CD4-positive, alpha-beta T cell (primary cell): ENCODE measurements at places on chromosomes 4 and X.

GRCh38 chrX:112967903-112968302 is 127.3 kb upstream of the AMOT start:
- DNase-seq = no peak

DNA sequence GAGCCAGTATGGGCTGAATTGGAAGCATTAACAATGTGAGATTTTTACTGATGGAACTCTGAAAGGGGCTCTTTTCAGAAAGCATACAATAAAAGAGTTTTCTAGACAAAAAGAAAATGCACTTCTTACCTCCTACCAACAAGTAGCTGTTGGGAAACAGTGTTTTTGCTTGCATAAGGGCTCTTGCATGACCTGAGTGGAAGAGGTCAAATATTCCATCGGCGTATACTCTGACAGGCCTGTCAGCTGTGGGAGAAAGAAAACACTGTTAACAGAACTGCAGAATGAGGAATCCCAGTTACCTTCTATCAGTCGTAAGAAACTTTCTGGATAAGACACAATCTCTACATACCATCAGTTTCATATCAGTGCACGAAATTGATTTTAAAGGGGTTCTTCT is 39.5 kb downstream of the PCYT1B start:
- no peak for DNase-seq

- DNase-seq = no peak
Measured at GRCh38 chr4:79385641-79386040, 22.4 kb downstream of the GK2 start.

- DNase-seq = no peak
Measured at GRCh38 chr4:126223784-126224407, 909.1 kb downstream of the FAT4 start.

DNA sequence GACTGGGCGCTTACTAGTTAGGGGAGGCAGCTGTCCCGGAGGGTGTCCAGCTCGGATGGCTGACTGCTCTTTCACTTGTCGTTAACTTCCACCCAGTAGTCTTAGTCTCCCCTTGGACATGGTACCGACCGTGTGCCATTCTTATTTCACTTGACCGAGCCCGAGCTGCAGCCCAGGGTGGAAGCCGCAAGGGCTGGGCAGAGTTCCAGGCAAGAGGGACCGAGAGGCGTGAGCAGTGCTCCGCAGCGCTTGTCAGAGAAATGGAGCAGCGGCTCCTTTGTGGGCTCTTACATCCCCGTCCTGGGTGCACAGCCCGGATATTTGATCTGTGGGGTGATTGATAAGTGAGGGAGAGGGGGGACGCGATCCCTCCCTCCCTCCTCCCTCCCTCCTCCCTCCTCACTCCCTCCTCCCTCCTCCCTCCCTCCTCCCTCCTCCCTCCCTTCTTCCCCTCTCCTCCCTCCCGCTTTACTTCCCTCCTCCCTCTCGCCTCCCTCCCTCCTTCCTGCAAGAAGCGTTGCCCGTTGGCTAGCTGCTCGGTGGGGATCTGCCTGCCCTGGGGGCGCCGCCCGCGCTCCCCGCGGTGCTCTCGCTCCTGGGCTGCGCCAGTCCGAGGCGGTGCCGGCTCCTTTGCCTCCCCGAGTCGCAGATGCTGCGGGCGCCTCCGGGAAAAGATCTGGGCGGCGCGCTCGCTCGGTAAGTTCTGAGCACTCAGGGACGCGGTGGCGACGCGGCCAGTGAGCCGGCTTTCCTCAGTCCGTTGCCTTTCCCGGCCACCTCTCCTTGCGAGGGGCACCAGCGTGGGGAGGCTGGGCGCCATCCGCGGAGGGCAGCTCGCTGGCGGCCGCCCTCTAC is at the start of gene SLITRK2:
SLITRK2 (plus strand) TSS at position 499 of the 855 bp plus-strand sequence. CDS start 4,597 bp downstream, outside the sequence.
- no peak for DNase-seq

GRCh38 chr4:57119054-57119651 is 9.0 kb upstream of the IGFBP7 start:
- no peak for DNase-seq

- no peak for DNase-seq
Measured at GRCh38 chrX:40439625-40440532, 140.9 kb upstream of the ATP6AP2 start.

DNA sequence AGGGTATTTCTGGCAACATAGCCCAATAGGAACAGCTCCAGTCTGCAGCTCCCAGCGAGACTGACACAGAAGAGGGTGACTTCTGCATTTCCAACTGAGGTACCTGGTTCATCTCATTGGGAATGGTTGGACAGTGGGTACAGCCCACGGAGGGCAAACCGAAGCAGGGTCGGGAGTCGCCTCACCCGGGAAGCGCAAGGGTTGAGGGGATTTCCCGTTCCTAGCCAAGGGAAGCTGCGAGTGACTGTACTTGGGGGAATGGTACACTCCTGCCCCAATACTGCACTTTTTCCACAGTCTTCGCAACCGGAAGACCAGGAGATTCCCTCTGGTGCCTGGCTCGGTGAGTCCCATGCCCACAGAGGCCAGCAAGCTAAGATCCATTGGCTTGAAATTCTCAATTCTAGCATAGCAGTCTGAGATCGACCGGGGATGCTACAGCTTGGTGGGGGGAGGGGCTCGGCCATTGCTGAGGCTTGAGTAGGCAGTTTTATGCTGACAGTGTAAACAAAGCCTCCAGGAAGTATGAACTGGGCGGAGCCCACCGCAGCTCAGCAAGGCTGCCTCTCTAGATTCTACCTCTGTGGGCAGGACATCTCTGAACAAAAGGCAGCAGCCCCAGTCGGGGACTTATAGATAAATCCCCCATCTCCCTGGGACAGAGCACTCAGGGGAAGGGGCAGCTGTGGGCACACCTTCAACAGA is 14.0 kb upstream of the ADAD1 start:
- peak; percentile 13 for DNase-seq

- DNase-seq = no peak
Measured at GRCh38 chrX:46130247-46130646, 415.0 kb downstream of the ZNF674 start.

DNA sequence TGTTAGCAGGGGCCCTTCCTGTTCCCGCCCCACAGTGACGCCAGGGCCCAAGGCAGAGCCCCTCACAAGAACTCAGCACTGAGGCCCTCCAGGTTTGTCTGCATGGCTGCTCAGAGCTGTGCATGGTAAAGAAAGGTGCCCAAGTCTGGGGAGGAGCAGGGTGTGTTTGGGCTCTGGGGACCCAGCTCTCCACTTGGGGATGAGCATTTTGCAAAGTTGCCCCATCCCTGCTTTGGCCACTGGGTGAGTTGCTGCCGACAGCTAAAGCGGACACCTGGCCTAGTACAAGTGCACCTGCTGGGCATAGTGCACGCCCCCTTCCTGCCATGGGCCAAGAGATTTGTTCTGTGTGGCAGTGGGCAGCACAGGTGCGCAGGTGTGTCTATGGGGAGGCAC is 2.0 kb upstream of the MXD4 start:
- no peak for DNase-seq

DNA sequence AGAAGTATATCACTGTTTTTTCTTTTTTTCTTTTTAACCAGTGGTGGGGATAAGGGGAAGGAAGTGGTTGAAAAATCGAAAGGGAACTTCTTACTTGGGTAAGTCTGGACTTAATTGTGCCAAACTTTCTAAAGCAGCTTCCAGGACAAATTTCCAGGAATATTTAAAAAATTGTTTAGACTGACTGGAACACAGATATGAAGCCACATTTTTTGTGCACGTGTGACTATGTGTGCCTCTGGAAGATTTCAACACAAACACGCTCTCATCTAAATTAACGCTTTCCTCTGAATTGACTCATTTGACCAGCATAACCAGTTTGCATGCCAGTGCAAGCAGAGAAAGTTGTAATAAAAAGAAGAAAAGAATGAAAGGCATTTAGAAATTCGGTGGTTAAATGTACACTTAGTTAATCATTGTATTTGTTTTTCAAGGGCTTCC is 18.8 kb upstream of the YTHDC1 start:
- no peak for DNase-seq

DNA sequence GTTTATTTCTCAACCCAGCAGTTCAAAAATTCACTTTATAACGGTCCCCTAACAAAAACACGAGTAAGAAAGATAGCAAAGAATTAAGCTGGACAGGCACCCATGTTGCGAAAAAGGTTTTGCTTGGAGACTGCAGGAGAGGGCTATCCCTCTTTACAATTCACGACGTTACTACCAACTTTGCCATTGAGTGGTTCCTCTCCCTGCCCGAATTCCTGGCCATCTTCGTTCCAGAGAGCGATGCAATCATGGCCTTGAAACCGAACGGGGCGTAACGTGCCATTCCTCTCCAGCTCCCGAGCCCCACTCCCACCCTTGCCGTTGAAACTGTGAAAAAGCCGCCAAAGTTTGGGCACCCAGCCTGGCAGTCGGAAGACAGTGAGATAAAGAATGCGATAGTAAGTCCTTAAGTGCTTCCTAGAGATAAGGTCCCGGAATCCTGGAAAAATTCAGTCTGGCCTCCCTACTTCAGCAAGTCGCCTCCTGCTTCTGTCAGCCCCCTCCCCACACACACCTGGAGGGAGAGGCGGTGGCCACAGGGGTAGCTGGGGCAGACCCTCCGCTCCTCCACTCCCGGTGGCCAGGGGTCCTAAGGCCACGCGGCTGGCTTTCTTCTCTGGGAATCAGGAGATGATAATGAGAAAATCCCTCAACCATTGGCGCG is 65.2 kb downstream of the FBXO8 start:
- no peak for DNase-seq

GRCh38 chr4:63459329-63459728 is 949.9 kb downstream of the TECRL start:
- DNase-seq = no peak

GRCh38 chr4:33959519-33959918 is 2284.8 kb downstream of the ARAP2 start:
- no peak for DNase-seq
